CD4-positive, alpha-beta memory T cell (primary cell): ENCODE measurements at places on chromosomes 2 and 18.

- no peak for DNase-seq
Observed at GRCh38 chr2:162509288-162509968, 165.5 kb downstream of the GCA start.

- no peak for DNase-seq
Observed at GRCh38 chr2:136932700-136933099, 167.4 kb downstream of the THSD7B start.

DNA sequence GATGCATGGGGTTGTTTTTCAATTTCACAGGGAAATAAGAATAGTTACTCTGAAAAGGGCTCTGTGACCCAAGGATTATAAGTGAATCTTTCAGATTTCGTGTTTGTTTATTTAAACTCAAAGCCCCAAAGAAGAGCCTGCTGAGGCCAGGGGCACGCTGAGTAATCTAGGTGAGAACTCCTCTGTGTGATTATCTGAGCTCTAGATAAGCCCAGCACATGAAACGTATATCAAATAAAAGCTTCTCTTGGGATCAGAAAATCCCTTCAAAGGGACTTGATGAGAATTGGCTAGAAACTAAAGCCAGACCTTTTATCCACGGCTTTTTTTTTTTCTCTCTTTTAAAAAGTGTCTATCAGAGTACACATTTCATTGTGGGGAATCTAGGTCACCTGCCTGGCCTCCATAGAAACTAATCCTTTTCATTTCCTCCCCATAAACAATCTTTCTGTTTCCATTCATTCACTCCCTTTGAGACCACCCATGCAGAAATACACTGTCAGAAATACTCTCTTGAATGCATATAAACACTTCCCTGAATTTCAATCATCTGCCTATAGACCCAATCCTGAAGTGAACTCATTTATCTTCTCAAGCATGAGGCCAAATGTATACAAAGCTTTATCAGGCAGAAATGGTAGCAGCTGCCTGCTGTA is 137.4 kb downstream of the RIT2 start:
- DNase-seq: no peak

DNA sequence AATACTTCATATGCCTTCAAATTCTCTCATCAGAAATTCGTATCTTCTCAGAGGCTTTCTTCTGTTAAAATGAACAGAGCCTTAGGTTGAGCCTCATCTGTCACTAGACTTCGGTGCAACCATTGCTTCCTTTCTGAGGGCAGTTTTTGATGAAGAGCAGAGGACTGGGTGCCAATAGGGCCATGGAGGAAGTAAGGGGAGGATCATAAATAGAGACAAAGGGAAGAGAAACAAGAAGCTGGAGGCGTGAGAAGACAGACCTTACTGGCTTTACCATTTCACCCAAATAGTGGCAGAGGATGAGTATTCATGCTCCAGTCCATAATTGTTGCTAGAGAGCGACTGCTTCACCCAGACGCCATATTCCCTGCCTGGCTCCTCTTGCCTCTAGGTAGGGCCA is 215.6 kb upstream of the PKDCC start:
- no peak for DNase-seq

- no peak for DNase-seq
Observed at GRCh38 chr2:158189526-158189925, 87.8 kb downstream of the UPP2 start.

- DNase-seq: peak; percentile 20
Observed at GRCh38 chr18:24136967-24137373, 1.9 kb upstream of the CABYR start.

GRCh38 chr2:242056785-242057184 is 187.3 kb downstream of the RTP5 start:
- DNase-seq: no peak

DNA sequence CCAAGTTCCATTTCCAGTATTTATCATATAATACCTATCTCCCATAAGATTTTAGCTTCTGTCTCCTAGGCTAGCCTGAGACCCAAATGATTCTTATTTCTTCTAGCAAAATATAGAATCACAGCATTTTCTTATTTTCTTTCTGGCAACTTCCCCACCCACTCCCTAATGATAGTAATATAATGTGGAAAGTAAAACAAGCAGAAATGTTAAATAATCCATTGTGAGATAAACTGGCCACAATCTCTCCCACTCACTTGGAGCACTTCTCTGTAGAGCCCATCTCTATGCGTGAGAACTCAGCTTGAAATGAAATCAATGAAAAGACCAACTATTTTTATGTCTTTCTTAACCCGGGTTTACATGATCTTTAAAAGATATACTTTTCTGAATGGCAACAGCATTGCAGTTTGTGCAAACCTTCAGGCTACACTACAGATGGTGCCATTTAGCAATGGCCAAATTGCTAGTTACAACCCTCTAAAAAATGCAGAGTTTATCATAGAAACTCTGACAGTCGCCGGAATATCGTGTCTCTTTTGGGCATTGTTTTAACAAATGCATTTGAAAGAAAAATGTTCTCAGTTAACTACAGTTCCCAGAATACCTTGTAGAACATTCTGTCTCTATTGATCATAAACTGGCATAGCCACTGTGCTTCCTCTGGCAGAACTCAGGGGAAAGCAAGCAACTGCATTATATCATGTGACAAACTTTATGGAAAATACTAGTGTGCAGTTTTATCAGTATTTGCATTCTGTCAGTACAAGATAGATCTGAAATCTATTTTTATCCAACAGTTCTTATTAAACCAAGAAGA is 1407.4 kb upstream of the ZEB2 start:
- DNase-seq: no peak
